ENCODE measurements at places on chromosomes 1 and 21.

- no peak for DNase-seq
Observed at GRCh38 chr1:247966532-247967204, 1.6 kb downstream of the OR2AK2 start.

GRCh38 chr1:63557365-63557987, 34.2 kb downstream of the EFCAB7 start:
- DNase-seq, result no peak

- DNase-seq, result no peak
Observed at GRCh38 chr1:209688746-209689234, 13.6 kb downstream of the G0S2 start.

DNA sequence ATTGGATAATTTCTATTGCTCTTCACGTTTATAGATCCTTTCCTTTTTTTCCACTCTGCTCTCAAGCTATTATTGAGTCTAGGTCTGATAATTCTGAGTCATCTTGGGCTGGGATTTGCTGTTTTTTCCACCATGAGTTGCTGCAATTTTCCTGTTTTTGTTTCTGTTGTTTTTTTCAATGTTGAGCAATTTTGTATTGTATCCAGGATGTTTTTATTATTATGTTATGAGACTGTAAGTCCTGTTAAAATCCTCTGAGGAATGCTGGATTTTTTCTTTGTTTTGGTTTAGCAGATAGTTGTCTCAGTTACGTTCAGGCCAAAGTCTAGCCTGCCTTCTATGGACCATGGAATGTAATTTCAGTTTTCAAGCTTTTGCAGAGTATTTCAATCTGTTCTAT, 13.0 kb upstream of the SLC35A3 start:
- no peak for DNase-seq

GRCh38 chr1:183995322-183996039, 42.0 kb downstream of the COLGALT2 start:
- peak; percentile 58 for DNase-seq

GRCh38 chr1:26557008-26557407, 27.4 kb downstream of the RPS6KA1 start:
- no peak for DNase-seq

GRCh38 chr1:14261395-14261794, 337.1 kb upstream of the KAZN start:
- DNase-seq, result no peak

DNA sequence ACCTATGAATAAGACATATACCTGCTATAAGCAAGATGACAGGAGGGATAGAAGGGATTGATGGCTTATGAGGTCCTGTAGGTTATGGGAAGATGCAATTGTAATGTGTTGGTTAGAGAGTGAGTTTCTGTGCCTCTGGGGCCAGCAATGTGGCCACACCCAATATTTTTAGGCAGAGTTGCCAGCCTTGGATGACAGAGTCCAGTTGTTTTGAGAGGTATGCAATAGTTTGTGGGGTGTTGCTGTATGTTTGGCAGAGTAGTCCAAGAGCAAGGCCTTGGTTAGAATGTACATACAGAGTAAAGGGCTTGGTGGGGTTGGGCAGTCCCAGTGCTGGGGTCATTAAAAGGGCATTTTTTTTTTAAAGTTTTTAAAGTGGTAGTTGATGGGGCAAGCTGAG, 36.6 kb upstream of the PLA2G5 start:
- DNase-seq, result no peak

- DNase-seq, result no peak
Observed at GRCh38 chr1:119327450-119328155, 41.0 kb upstream of the HAO2 start.

DNA sequence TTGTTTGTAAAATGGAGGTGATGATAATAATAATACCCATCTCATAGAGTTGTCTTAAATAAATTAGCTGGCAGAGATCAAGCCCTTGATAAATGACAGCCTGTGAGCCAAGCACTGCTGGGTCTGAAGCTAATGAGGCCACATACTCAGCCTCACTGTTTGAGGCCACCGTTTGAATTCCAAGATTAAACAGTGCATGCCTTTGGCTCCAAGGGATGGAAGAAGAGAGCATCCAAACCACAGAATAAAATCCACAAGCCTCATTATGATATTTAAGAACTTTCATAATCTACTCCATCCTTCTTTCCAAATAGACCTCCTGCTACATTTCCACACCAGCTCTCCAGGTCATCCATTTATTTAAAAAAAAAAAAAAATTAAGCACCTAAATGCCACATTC, 29.0 kb downstream of the TGFBR3 start:
- no peak for DNase-seq

DNA sequence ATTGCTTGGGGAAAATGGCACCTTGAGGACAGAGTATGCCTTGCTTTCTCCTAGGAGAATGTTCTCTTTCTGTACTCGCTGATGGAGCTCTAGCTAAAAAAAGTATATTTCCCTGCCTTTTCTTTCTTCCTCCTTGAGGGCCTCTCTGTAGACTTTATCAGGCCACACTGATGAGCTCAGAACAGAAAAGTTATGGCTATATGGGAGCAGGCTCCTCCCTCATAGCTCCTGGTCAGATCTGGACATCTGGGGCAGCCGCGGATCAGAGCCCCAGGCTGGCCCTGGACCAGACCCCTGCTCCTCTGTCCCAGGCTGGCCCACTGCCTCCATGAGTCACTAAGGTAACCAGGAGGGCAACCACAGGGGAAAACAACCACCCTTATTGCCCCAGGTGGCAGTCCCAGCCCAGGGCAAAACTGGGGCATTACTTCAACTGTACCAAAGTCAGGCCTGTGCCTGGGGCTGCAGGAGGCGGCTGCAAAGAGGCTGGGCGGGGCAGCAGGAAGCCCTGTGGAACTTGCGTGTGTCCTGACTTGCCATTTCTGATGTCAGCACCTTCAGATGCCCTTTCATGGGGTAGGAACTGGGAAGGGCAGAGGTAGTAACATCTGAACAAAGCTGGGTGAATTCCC, 26.3 kb upstream of the ZNF648 start:
- DNase-seq, result no peak

DNA sequence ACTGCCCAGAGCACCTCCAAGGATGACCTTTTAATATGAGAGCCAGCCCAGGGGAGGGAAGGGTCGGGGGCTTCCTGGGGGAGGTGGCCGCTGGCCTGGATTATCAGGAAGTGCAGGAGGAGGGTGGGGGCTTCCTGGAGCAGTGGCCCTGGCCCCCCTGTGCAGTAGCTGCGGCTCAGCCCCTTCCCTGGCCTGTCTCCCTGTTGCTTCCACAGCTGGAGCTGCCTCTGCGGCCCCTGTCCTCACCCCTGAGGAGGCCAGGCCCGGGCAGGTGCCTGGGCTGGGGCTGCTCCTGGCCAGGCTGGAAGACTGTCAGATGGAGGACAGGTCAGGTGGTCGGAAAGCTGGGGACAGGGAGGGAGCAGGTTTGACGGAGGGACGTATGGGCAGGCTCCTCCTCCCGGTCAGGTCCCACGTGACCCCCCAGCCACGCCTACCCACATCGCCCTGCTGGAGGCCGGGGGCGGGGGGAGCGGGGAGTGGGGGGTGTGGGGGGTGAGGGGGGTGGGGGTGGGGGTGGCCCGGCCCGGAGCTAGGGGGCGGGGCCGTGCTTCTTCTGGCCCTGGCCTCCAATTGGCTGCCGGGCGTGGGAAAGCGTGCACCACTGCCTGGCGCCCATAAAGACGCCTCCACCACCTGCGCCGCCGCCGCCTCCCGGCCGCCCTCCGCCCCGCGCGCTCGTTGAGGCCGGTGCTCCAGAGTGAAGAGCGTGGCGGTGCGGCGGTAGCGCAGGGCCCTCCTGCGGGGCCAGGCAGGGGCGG, 10.2 kb upstream of the TNFRSF14 start:
- peak; percentile 96 for DNase-seq

DNA sequence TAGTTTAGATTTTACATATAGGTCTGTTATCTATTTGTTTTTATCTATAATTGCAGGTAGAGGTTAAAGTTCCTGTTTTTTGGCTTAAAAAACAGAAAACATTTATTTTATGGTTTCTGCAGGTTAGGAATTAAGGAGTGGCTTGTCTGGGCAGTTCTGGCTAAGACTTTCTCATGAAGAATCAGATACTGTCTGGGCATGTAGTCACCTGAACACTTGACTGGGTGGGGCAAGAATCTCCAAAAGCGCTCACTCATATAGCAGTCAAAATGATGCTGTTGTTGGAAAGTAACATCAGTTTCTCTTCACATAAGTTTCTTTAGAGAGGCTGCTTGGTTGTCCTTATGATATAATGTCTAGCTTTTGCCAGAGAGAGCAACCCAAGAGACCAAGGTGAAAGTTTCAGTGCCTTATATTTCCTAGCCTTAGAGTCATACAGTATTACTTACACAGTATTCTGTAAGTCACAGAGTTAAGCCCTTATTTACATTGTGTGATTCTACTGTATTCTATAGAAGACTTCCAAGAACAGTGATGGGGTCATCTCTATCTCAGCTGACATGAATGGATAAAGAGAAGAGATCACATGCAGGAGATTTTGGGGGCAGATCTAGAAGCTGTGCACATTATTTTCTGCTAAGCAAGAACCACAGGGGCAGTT, 125.4 kb upstream of the GPR52 start:
- no peak for DNase-seq

- no peak for DNase-seq
Observed at GRCh38 chr1:99218999-99219398, 45.3 kb upstream of the PLPPR4 start.

DNA sequence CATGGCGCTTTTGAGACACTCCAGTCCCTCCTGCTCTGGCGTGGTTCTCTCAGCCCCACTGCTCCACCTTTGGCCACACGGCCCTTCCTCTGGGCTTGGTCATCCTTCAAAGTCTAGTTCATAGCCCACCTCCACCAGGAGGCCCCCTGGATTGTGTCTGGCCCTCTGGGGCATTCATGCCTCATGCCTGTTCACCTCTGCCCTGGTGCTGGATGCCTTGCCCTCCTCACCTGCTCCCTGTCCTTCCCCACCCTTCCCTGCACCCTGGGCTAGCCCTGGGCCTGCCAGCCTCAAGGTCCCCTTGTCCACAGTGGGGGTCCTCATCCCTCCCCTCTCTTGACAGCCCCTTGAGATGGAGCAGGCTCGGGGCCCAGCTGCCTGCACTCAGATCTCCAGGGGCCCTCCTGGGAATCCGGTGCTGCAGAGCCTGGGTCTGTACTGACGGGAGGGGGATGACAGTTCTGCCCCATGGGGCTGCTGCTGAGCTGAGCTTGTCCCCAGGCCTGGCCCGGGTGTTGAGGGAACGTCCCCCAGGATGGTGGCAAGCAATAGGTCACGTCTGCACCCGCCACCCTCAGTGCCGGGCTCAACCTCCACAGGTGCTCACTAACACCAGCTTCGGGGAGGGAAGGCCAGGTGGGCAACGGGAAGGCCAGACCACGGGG, 18.4 kb downstream of the PRXL2B start:
- no peak for DNase-seq

DNA sequence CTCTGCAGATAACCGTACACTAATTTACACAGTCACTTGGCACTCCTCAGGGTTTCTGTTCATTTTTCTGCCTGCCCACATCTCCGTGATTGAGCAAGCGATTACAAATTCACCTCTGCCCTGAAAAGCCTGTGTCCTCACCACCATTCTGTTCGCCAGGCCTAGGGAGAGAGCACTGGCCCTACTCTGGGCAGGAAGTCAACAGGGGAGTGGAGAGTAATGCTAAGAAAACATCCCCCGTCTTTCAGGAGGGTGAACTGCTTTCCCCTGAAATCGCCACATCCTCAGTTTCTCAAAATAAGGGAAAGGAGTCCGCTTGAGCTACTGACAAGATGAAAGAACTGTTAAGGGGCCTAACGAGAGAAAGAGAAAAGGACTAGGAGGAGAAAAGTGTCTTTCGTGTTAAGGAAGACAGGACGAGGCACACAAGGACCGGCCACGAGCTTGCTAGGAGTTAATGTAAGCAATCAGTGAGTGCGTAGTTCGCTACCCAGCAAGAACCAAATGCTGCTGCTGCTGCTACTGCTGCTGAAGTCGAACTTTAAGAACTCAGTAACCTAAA, 632 bp downstream of the PEX19 start:
- peak; percentile 67 for DNase-seq

GRCh38 chr1:228717081-228717480, 18.2 kb upstream of the RHOU start:
- no peak for DNase-seq

DNA sequence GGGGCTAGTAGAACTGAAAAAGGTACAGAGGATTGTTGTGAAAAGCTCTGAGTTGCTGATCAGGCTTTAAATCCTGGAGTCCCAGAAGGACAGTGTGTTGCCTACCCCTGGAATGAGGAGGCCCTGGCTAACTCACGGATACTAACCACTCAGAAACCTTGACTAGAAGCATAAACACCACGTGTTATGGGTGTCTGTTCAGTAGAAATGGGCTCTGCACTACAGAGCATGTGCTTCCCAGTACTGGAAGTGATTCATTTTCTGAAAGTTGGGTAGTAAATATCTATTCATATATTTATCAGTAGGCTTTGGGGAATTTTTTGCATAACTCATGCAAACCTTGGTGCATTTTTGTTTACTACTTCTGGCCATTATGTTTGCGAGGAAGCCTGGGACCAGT, 15.1 kb upstream of the CLCA1 start:
- no peak for DNase-seq

GRCh38 chr1:218431476-218431875, 86.3 kb downstream of the TGFB2 start:
- DNase-seq, result no peak

- DNase-seq, result no peak
Observed at GRCh38 chr1:13792419-13792818, 92.4 kb downstream of the PRDM2 start.

DNA sequence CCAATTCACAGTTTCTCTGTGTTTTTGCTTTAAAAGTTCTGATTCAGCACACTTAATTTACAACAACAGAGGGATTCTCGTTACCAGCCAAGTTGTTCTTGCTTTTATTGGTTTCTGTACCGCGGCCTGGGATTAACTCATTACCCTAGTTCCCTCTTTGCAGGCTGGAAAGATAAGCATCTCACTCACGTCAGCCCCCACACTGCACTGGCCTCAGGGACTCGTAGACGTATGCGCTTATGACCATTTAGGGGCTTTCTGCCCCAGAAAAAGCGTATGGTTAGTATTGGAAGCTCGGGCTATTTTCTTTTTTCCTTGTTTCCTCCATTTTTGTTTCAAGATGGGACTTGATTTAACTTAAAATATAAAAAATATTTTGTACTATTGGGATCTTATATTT, 76.0 kb downstream of the POFUT2 start:
- no peak for DNase-seq

GRCh38 chr1:241007668-241008067, 349.3 kb downstream of the RGS7 start:
- DNase-seq, result peak; percentile 87

DNA sequence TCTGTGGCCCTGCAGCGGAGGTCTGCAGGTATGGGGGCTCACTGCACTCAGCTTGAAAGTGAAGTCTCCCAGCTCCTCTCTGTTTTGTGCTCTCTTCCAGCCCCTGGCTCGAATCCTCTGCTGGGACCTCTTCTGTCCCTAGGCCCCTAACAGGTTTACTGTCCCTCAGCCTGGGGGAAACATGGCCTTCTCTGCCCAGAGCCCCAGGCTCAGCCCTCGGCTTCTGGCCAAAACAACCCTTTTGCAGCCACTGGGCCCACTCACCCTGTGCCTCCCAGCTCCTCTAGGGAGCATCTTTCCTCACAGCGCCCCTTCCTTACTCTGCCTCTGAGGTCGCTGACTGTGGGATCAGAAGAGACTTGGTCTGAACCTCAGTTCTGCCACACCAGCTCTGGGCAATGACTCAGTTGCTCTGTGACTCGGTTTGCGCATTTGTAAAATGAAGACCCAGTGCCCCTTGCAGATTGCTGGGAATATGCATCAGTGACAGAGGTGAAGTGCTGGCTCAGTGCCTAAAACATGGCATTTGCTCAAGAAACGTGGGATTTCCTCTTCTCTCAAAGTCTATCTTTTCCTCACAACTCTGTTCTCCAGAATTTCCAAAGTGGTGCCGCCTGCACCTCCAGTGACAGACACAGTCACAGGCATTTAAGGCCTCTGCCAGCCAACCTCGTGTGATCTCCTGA, 26.5 kb upstream of the TENT5C start:
- no peak for DNase-seq

- no peak for DNase-seq
Observed at GRCh38 chr1:164702216-164702615, 143.2 kb downstream of the PBX1 start.
